ENCODE measurements at places on chromosomes 3 and 15. TPM values are rescaled to one million over a fixed set of nuclear protein-coding genes. Genes with fewer than 3 reads are reported as not detected.
A peak's percentile ranks its signal among the peaks of the same experiment; 100 is the strongest.

DNA sequence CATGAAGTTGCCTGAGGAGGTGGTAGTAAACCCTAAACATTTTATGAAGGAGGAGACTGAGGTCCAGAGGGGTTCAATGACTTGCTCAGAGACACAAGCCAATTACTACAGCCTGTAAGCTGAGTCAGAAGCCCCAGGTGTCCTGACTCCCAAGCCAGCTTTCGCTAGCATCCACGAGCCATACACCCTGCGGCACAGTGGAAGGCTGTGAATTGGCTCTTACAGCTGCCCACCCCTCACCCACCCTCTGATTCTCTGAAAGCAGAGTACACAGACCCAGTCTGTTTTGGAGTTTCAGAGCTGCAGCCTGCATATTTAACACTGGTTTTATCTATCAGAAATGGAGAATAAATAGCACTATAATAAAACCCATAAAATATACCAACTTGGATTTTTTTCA is 253.4 kb downstream of the IGSF11 start:
- no peak overlapping the region for H3K4me3 ChIP-seq
- no peak for ATAC-seq
- H3K27ac ChIP-seq, result no peak overlapping the region
- no peaks in the 10 kb centered on the region for H3K27me3 ChIP-seq

DNA sequence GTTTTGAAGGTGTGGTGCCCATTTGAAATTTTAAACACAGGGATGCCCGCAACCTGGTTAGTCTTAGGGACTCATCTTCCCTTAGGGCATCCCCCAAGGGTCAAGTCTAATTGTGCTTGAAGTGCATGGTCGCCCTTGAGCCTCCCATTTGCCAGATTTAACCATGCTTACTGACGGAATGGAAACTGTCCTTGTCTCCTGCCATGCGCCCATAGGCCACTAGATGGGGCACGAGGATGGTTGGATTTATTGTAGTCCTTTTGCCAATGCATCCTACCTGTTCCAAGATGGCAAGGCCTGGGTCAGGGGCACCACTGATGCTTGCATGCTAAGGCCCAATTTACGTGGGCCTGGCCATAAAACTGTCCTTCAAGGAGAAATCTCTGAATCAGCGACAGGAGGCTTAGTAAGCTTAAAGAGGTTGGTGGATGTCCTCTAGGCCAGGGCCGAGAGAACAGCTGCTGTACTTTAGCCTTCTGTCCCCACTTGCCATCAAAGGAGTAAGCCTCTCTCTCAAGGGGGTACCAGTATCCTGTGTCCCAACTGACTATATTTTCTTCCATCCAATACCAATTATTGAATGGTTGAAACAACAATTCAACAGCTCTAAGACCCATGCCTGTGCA is 355.4 kb downstream of the OTOL1 start:
- H3K36me3 ChIP-seq, result no peaks in the 10 kb centered on the region
- no peak overlapping the region for H3K27ac ChIP-seq
- H3K27me3 ChIP-seq, result no peaks in the 10 kb centered on the region
- no peak overlapping the region for H3K4me3 ChIP-seq
- no peak for ATAC-seq

DNA sequence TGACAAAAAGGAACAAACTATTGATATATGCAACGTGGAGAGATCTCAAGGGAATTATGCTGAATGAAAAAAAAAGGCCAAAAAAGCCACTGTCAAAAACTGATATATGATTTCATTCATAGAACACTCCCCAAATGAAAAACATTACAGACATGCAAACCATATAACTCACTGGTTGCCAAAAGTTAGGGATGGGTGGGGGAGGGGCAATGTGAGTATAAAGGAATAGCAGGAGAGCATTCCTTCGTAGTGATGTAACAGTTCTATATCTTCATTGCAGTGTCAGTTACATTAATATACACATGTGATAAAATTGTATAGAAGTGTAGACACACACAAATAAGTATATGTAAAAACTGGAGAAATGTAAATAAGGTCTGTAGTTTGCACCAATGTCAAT is 12.2 kb downstream of the GBE1 start:
- peaks cover 10% of the 10 kb centered on the region for H3K4me1 ChIP-seq
- no peak overlapping the region for H3K27ac ChIP-seq
- no peak overlapping the region for H3K4me3 ChIP-seq
- H3K27me3 ChIP-seq, result no peaks in the 10 kb centered on the region
- peaks cover 6% of the 10 kb centered on the region for H3K36me3 ChIP-seq

DNA sequence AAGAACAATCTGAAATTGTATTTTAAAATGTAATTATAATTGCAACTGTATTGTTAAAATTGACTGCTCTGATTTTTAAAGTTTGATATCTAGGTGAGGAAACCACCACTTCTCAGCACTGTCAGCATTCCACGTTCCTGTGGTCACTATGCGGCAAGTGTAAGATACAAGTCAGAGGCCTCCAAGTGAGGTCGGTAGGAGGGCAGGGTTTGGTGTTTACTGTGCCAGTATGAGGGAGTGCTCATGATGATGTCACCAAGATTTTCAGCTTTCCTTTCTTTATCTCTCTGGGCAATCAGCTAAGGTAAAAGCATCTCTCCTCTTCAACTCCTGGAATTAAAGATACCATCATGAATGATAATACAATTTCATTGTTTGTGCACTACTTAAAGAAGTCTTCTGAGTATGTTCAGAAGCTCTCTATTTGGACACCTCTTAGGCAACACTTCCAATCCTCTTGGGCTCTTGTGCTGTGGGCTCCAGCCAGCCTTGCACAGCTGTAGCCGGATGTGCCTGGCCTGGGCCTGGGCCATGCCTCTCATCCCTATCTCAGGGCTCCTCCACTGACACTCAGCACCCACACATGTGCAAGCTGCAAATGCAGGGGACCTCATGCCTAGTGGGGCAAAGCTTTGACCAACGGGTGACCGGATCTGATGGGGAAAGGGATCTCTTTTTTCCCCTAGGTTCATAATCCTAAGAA is 42.9 kb downstream of the CCR3 start:
- H3K27me3 ChIP-seq, result no peaks in the 10 kb centered on the region
- H3K4me3 ChIP-seq, result no peak overlapping the region
- no peak overlapping the region for H3K27ac ChIP-seq

DNA sequence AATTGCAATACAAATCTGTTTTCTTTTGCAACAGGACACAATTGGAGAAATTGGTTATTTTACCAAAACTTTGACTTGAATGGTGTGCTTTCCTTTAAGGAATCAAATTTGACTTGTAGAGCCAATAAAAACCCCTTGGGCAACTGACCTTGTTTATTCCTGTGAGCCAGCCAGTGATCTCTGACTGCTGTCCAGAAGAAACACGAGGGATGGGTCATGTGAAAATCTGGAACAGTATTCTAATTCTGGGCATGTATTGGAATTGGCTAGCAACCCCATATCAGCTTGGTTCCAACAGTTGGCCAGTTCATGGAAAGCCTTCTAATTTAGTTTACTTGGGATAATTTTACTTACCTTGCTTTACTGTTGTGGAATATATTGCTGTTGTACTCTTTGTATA is 19.1 kb upstream of the HHATL start:
- no peaks in the 10 kb centered on the region for H3K27me3 ChIP-seq
- no peaks in the 10 kb centered on the region for H3K4me1 ChIP-seq
- ATAC-seq, result no peak
- no peak overlapping the region for H3K4me3 ChIP-seq
- H3K27ac ChIP-seq, result no peak overlapping the region

- H3K27ac ChIP-seq, result no peak overlapping the region
- peaks cover 55% of the 10 kb centered on the region for H3K27me3 ChIP-seq
- peak overlapping the region; percentile 17 for H3K4me3 ChIP-seq
- peaks cover 6% of the 10 kb centered on the region for H3K4me1 ChIP-seq
- no peak for ATAC-seq
- no peaks in the 10 kb centered on the region for H3K36me3 ChIP-seq
Observed at GRCh38 chr3:142947799-142948575, 15.5 kb downstream of the PAQR9 start.

DNA sequence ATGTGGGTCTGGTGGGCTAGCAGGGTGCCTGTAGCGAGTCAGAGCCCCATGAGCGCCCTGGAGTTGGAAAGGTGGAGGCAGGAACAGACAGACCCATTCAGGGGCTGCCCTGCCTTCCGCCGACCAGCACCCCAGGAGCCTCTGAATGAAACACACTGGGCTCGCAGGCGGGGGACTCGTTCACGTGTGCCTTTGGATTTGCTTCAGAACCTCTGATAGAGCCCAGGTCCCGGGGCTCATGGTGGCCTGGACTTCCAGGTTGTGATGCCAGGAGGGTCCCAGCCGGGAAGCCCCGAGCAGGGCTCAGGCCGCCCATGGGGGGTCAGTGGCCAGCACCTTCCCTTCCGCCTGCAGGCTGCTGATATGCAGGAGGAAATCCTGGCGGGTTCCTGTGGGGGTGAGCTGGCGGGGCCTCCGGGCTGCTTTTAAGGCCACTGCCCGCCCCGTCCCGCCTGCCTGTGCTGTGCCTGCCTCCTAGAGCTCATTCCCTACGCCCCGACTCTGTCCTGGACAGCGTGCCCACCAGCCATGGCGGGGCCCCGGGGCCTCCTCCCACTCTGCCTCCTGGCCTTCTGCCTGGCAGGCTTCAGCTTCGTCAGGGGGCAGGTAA is at the start of gene STAB1:
STAB1 (plus strand) TSS at position 453 of the 610 bp plus-strand sequence; CDS start at position 529, 76 bp downstream.
- no peaks in the 10 kb centered on the region for H3K27me3 ChIP-seq
- no peaks in the 10 kb centered on the region for H3K36me3 ChIP-seq
- ATAC-seq, result peak; percentile 56
- H3K27ac ChIP-seq, result no peak within 1 kb of the TSS
- H3K4me3 ChIP-seq, result peak within 1 kb of the TSS; percentile 46

DNA sequence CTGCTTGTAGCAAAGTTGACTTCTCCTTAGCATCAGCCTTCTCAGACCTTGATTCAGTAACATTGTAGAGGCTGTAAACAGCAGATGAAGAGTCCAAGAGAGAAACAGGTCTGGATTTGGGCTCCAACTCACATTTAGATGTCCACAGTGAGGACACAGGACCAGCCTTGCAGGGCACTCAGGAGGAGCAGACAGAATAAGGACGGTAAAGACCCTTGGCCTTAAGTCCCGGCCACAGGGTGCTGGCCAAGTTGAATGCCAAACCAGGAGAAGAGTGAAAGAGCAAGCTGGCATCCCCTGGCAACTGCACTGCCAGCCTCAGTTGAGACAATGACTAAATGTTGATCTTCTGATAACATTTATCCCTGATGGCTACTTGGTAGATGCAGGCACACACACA is 136.3 kb downstream of the LRRK1 start:
- H3K27ac ChIP-seq, result no peak overlapping the region
- no peaks in the 10 kb centered on the region for H3K27me3 ChIP-seq
- H3K36me3 ChIP-seq, result peaks cover 87% of the 10 kb centered on the region
- no peak for ATAC-seq
- H3K4me3 ChIP-seq, result no peak overlapping the region

DNA sequence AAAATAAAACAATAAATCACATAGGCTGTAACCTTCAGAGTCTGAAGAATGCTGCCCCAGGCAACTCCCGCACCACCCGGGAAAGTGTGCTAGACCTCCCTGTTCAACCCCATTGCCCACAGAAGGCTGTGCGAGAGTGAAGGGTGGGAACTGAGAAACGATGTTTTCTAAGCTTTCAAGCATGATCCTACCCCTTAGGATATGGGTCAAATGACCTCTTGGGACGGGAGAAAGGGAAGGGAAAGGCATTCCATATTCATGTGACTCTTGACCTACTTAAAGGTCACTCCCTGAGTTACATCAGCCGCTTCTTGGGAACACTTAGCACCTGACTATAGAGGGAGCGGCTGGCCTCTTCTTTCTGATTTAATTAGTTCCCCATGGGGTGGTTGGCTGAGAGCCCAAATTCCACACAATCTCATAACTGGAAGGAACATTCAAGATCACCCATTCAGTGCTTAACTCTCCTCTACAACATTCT is 114.7 kb upstream of the SLC24A5 start:
- ATAC-seq, result peak; percentile 28
- no peak overlapping the region for H3K27ac ChIP-seq
- no peaks in the 10 kb centered on the region for H3K4me1 ChIP-seq
- H3K36me3 ChIP-seq, result no peaks in the 10 kb centered on the region
- H3K4me3 ChIP-seq, result no peak overlapping the region
- no peaks in the 10 kb centered on the region for H3K27me3 ChIP-seq

GRCh38 chr15:20352241-20353200 is 189.1 kb downstream of the GOLGA6L6 start:
- no peak overlapping the region for H3K4me3 ChIP-seq
- no peak for ATAC-seq
- no peaks in the 10 kb centered on the region for H3K4me1 ChIP-seq
- no peaks in the 10 kb centered on the region for H3K36me3 ChIP-seq
- H3K27me3 ChIP-seq, result peaks cover 56% of the 10 kb centered on the region
- no peak overlapping the region for H3K27ac ChIP-seq

DNA sequence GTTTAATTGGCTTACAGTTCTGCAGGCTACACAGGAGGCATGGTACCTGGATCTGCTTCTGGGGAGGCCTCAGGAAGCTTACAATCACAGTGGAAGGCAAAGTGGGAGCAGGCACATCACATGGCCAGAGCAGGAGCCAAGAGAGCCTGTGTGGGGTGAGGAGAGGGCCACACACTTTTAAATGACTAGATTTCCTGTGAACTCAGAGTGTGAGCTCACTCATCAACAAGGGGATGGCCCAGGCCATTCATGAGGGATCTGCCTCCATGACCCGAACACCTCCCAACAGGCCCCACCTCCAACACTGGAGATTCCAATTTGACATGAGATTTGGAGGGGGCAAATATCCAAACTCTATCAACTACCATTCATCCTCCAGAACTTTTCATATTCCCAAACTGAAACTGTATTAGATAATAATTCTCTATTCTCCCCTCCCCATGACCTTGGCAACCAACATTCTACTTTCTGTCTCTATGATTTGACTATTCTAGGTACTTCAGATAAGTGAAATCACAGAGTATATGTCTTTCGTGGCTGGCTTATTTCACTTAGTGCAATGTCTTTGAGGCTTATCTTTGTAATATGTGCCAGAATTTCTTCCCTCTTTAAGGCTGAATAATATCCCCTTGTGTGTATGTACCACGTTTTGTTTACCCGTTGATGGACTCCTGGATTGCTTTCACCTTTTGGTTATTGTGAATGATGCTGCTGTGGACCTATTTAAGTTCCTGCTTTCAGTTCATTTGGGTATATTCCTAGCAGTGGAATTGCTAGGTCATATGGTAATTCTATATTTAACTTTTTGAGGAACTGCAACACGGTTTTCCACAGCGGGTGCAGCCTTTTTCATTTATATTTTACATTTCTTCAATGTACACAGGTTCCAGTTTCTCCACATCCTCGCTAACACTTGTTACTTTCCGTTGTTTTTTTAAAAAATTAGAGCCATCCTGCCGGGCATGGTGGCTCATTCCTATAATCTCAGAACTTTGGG is 43.8 kb downstream of the TKT start:
- no peaks in the 10 kb centered on the region for H3K4me1 ChIP-seq
- no peak overlapping the region for H3K4me3 ChIP-seq
- H3K27me3 ChIP-seq, result no peaks in the 10 kb centered on the region
- ATAC-seq, result no peak
- H3K36me3 ChIP-seq, result no peaks in the 10 kb centered on the region
- H3K27ac ChIP-seq, result no peak overlapping the region

- H3K36me3 ChIP-seq, result no peaks in the 10 kb centered on the region
- H3K4me3 ChIP-seq, result no peak overlapping the region
- peak overlapping the region; percentile 16 for H3K27ac ChIP-seq
- H3K27me3 ChIP-seq, result no peaks in the 10 kb centered on the region
Observed at GRCh38 chr15:95439922-95440376, 890.6 kb upstream of the NR2F2 start.

GRCh38 chr3:194779729-194780224 is 94.1 kb downstream of the FAM43A start:
- H3K36me3 ChIP-seq, result no peaks in the 10 kb centered on the region
- peaks cover 3% of the 10 kb centered on the region for H3K27me3 ChIP-seq
- no peaks in the 10 kb centered on the region for H3K4me1 ChIP-seq
- ATAC-seq, result no peak
- H3K4me3 ChIP-seq, result no peak overlapping the region

STRA6 gene
- not detected for total RNA-seq
